Activated CD4-positive, alpha-beta T cell treated with anti-CD3 and anti-CD28 coated beads for 36 hours (primary cell): ENCODE measurements at places on chromosomes 11 and 22.
A peak's percentile ranks its signal among the peaks of the same experiment; 100 is the strongest.

DNA sequence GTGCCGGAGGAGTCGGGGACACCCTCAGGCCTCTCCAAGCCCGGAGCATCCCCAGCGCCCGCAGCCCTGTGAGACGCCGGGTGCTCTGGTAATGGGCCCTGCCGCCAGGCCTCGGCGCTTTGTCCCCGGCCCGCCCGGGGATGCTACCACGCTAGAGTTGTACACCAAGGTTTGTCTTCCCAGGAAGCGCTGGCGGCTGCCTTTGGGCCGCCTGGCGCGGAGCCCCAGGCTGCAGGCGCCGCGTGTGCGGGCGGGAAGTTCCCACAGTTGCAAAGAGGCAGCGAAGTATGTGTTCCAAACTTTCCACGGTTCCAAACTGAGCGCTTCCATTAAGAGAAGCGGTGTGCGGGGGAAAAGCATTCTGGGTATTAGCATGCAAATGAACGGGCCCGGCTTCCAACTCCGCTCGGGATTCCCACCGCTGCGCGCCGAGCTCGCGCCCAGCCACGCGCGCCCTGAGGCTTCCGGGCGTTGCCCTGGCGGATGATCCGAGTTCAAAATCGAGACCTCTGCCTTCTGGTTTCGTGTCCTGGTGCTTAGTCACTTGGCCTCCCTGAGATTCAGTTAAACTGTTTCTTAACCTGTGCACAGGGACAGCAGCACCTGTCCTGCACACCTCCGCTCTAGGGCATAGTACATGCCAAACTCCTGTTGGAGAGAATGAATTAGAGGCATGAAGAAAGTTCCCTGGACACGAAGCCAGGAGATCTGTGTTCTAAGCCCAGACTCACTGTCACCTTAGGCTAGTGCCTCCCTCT, 1.3 kb upstream of the PATZ1 start:
- peak; percentile 81 for DNase-seq

DNA sequence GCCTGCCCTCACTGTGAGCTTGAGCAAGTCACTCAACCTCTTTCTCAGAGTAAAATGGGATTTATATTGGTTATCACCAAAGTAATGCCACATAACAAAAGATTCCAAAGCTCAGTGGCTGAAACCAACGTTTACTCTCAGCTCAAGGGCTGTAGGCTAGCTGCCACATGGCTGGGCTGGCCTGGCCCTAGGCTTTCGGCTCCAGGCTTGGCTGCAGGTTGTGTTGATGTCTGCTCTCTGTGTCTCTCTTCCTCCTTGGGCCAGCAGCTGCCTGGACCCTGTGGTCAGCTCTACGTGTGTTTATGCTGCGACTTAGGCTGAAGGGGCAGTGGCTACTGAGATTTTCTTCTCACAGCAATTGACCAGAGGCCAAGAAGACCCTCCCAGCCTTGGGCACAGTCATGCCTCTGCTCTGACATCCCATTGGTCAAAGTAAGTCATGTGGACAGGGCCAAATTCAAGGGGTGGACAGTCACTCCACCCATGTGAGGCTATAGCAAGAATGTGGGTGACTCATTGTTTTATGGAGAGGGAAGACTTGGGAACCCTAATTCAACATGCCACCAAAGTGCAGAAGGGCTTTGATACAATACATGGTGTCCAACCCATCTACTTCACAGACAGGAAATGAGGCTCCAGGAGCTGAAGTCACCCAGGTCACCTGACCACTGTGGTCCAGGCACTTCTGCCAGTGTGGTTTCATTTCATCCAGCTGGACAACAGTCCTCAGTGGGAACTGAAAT, 90.6 kb downstream of the TSPAN18 start:
- no peak for DNase-seq

- no peak for DNase-seq
These were observed 34.1 kb downstream of the PHLDB1 start for GRCh38 chr11:118641397-118642019.

DNA sequence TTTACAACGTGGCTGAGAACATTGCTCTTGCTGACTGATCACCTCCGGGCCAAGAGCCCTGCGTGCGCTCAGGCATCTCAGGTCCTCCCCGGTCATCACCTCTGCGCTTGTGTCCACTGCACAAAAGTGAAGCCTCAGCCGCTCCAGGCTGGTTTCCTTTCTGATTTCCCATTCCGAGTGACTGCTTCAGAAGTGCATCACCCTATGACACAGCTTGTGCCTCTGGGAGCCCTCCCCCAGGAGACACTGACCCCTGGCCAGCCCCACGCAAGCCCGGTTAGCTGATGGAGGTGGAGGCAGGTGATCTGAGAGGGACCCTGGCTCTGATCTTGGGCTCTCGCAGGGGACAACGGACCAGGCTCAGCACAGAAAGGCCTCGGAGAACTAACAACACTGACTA, 38.3 kb upstream of the GNB1L start:
- no peak for DNase-seq

DNA sequence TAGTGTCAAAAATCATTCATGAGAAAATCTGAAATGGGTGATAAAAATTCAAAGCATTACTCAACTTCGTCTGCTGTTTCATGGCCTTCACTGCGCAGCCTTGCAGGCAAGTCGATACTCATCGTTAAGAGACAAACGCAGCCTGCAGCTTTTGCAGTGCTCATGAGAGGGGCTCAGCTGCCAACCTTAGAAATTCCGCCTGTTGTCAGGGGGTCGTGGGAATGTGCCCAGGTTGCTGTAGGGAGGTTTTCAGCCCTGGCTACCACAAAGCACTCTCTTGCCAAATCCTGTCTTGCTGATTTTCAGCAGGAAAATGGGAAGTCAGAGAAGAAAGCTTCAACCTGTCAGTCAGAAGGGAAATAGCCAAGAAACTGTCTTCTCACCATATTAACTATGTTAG, 25.4 kb upstream of the GRAMD1B start:
- no peak for DNase-seq

DNA sequence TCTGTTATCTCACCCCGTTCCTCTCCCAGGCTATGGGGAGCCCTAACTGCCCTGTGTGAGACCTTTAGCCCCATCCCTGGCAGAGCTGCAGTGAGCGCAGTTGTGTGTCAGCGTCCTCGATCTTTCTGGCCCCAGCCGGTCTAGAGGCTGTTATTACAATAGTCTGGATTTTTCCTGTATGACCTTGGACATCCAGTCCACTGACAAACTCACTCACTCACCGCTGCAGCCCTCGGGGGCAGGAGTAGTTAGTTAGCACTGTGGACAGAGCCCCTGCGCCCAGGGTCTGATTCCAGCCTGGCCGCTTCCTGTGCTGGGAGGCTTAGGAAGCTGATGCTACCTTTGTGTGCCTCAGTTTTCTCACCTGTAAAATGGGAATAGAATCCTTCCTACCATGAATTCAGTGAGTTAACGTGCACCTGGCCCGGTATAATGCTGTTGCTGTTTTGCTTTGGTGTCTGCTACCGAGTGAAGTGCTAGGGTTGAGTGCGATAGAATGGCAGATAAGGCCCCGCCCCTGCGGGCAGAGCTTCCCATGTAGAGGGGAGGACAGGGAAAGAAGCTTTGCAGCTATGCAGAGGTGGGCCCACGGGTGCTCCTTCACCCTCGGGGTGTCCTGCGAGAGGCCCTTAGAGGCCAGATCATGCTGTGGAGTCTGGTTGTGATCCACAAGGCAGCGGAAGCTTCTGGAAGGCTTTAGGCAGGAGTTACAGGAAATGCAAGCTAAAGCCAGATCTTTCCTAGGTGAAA, 3.0 kb downstream of the LRP5 start:
- DNase-seq, result no peak

DNA sequence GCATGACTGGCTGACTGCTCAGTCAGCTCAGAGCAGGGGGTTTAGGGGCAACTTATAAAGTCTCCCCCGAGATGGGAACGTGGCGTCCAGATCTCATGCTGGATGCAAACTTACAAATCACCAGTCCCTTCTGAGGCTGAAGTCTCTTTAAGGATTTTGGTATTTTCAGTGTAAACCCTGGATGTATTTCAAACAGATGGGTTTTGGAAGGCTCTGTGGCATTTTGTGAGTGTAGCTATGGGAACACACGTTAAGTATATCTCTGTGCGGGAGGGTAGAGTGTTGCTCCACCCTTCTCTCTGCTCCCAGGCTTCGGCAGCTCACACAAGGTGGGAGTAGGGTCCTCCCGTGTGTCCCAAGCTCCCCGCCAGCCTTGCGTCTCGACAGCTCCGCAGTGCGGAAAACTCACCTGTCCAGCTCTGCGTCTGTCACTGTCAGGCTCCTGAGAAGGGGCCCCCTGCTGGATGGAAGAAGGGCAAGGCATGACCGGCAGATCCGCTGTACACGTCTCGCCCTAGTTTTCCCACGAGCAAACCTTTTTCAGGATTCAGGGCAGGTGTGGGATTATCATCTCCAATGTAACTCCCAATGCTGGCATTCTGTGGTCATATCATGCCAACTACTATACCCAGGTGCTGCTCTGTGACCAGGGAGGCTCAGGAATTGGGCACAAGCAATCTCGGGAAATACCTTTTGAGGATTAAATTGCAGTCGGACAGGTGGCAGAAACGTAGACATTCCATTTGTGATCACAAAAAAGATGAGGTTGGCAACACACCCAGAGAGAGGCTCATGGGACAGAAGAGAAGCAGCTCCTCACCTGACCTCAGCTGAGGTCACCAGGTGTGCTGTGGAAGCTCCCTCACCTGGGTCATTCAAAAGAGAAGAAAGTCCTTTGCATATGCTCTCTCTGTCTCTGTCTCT, 313.9 kb upstream of the B3GAT1 start:
- DNase-seq, result no peak

GRCh38 chr11:88387957-88388356, 50.4 kb upstream of the CTSC start:
- no peak for DNase-seq

DNA sequence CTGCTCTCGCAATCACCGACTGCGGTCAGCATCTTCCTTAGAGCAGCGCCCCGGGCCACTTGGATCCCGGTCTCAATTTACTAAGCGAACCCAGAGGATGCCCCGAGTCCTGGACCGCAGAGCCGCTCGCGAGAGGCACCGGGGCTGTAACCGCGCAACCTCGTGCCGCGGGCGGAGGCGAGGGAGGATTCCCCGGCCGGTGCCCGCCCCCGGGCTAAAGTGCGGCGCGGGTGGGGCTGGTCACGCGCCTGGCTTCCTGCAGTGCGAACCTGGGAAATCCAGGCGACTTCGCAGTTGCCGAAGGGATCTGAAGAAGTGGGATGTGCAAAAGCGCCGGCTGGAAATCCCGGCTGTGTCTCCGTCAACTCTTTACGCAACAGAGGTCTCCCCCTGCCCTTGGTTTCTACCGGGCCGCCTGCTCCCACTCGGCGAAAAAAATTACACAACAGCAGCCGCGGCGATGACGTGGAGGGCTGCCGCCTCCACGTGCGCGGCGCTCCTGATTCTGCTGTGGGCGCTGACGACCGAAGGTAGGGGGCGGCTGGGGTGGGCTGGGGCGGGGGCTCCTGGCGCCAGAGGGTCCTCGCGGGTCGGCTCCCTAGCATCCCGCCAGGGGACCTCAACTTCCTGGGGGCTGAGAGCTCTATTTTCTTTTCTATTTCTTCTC, at the start of gene NCR3LG1:
Gene NCR3LG1 (plus strand): TSS at position 291 of the 667 bp plus-strand sequence. CDS start 170 bp downstream, at position 461.
- peak; percentile 72 for DNase-seq

GRCh38 chr11:19976281-19976941, 183.9 kb downstream of the DBX1 start:
- DNase-seq, result no peak

GRCh38 chr11:9594267-9595046, 21.0 kb downstream of the WEE1 start:
- DNase-seq, result no peak

GRCh38 chr11:3109921-3110706, 52.9 kb upstream of the CARS1 start:
- peak; percentile 74 for DNase-seq

GRCh38 chr11:9276571-9276970, 11.4 kb upstream of the DENND5A start:
- no peak for DNase-seq

DNA sequence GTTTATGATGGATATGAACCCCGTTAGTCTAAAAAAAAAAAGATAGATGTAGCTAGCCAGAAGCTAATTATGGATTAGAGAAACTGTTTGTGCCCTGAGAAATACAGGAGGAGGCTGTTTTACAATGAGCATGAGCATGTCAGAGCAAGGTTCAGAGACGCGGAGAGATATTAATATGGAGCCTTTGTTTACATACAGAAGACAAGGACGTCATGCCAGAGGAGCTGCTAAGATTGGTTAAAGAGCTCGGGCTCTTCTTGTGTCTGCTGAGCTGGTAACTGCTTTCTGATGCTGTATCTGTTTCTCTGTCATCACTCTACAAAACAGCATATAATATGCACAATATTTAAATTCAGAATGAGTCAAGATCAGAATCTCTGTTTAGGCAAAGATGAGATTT, 24.9 kb upstream of the CCDC89 start:
- DNase-seq, result no peak

DNA sequence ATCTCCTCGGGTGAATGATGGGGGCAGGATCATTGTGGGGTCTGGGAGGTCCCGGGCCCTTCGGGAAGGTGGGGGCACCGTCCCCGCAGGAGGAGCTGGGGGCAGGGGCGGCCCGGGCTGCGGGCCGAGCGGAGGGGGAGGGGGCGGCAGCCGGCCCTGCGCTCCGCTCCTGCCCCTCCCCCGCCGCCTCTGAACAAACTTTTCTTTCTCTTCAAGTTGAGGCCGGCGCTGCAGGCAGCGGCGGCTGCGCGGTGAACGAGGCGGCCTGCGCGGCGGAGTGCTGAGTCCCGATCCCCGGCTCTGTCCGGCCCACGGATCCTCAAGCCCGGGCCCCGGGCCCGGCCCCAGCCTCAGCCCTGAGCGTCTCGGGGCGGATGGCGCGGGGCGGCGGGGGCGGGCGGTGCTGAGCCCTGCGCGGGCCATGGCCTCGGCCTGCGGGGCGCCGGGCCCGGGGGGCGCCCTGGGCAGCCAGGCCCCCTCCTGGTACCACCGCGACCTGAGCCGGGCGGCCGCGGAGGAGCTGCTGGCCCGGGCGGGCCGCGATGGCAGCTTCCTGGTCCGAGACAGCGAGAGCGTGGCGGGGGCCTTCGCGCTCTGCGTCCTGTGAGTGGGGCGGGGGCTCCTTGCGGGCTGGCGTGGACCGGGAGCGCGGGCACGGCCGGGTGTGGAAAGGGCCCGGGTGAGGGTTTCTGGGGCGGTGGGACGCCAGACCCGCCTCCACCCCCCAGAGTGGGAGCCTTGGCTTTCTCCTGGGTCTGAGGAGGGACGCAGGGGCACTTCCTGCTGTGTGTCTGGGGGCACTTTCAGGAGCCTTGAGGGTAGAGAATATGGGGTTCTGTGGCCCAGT, at the start of gene INPPL1:
Gene INPPL1 (plus strand): TSS at position 204 of the 847 bp plus-strand sequence. CDS start 218 bp downstream, at position 422.
- peak; percentile 72 for DNase-seq

DNA sequence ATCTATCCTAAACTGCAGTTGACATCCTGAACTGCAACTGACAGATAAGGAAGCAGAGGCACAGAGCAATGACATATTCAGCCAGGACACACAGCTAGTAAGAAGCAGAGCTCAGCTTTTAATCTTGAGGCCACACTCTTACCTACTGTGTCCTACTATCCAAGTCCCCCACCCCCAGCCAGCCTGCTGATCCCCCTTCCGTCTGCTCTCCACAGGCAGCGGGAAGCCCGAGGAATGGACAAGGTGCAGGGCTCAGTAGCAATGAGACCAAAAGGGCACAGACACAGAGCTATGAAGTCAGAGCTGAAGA, 4.3 kb downstream of the POLR3H start:
- DNase-seq, result no peak

GRCh38 chr11:114569801-114570200, 10.1 kb upstream of the NXPE1 start:
- no peak for DNase-seq
